ENCODE measurements at places on chromosomes 3 and 15.

DNA sequence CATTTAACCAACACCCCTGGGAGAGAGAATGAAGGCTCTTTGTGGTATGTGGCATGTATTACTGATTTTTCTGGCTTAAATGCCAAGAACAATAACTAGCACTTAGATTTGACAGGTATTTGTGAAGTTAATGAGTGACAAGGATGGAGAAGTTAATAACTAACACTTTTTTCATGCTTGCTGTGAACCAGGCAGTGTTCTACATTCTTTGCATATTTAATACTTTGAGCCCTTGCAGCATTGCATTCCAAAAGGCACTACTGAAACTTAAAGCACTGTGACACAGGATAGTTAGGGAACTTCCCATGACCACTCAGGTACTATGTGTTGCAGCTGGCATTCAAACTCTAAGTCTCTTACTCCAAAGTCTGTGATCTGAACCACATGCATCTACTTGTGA, 650.6 kb downstream of the ZPLD1 start:
- no peak for DNase-seq

DNA sequence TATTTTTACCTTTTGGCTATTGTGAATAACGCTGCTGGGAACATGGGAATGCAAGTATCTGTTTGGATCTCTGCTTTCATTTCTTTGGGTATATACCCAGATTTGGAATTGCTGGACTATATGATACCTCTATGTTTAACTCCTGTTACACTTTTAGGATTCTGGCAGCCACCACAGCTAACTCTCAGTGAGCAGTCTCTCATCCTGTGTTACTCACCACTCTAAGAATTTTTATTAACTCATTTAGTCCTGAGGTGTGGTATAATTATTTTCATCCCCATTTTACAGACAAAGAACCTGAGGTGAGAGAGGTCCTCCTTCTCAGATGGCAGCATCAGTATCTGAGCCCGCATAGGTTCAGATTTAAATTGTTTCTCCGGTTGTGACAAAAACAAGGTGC, 1.1 kb downstream of the SPATA12 start:
- no peak for DNase-seq

- no peak for DNase-seq
These were observed 13.3 kb upstream of the GREM1 start for GRCh38 chr15:32704395-32704981.

GRCh38 chr15:63764124-63764803, 69.5 kb downstream of the HERC1 start:
- no peak for DNase-seq

DNA sequence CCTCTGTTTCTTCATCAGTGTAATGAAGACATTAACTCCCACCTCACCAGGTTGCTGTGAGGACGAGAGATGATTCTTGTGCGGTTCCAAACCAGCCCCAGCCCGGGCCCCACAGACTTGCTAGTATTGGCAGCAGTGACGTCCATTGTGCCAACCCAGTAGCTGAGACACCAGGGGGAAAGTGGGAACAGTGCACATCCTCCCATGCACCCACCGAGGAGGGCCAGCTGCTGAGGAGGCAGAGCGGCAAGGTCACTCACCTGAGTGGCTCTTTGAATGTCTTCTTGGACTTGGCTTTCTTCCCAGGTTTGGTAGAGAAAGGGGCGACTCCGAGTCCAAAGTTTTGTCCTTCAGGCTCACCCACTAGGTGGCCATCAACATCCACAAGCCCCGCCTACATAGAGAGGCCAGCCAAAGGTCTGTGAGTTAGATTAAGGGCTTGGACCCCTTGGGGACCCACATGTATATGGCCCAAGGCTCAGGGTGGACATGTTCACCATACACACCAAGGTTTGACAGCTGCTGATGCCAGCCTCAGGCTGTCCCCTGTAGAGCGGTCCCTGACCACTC, 38.0 kb downstream of the KIF9 start:
- no peak for DNase-seq

DNA sequence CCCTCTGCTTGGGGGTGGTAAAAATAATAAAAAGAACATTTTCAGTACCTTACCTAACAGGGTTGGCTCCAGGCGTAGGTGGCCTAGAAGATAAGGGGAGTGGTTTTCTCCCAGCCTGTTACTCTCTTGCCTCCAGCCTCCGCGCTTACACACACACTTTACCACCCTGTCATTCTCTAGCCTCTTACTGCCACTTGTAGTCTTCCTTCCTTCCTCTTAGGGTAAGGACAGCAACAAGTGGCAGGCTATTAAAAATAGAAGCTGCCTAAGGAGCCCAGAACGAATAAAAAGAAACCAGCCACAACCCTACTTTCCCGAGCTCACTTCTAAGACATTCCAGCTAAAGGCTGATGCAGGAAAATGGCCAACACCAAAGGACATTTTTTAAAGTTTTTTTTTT, 9.6 kb upstream of the LIPH start:
- DNase-seq, result no peak

GRCh38 chr15:80985981-80986380, 3.6 kb downstream of the MESD start:
- no peak for DNase-seq

GRCh38 chr15:36591536-36592411, 12.3 kb downstream of the CDIN1 start:
- no peak for DNase-seq

- no peak for DNase-seq
These were observed 5.5 kb upstream of the RTF1 start for GRCh38 chr15:41411441-41411840.

GRCh38 chr3:57718118-57718517, 25.2 kb upstream of the DENND6A start:
- no peak for DNase-seq

DNA sequence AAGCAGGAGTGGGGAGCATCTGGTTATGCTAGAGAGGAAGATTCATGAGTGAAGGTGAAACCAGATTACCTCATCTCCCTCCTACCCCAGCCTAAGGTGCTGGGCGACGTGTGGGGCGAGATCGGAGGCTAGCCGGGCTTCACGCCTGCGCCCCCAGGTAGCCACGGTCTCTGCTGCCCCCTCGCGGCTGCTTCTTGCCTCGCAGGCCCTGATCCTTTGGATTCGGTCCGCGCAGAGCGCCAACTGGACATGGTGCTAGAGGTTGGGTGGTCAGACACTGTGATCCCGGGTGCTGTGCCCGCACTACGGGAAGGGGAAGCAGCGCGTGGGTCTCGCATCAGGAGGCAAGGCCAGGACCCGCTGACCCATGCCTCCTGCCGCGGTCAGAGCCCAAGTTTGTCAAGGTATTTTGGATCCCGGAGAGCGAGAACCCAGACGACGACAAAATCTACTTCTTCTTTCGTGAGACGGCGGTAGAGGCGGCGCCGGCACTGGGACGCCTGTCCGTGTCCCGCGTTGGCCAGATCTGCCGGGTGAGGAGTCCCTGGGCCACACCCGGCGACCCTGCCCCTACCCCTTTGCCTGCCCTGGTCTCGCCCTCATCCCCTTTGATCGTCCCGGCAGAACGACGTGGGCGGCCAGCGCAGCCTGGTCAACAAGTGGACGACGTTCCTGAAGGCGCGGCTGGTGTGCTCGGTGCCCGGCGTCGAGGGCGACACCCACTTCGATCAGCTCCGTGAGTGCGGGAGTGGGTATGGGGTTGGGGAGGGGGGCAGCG, 4.2 kb downstream of the SEMA3B start:
- DNase-seq, result no peak

DNA sequence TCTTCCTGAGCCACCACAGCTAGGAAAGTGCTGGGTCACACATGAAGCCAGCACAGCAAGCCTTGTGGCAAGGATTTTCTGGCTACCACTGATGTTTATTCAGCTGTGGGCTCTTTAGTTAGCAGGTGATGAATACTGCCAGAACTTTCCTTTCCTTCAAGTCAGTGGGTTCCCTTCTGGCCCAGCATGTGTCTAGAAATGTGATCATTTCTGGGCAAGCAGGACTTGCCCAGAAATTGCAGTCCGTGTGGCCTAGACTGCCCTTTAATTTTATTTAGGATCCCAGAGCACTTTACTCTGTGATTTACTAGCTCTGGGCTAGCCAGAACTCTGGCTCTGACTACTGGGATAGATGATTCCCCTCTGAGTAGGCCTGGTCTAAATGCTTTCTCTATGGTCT, 397.5 kb downstream of the ZIC4 start:
- no peak for DNase-seq

GRCh38 chr3:129824926-129825541, 68.5 kb downstream of the TMCC1 start:
- no peak for DNase-seq

DNA sequence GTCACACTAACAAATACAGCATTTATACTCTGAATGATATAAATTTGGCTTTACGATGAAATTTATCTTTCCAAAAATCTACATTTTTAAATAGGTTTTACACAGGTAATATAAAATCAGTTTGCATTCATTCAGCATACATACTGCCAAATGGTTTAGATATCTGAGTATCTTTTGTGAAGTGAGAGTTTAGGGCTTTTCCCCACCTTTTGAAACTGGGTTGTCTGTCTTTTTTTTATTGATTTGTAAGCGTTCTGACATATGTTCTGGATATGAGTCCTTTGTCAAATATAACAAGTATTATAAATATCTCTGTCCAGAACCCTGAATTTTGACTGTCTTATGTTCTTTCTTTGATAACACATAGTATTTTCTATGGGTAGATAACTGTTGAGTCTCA, 42.4 kb downstream of the GABPB1 start:
- no peak for DNase-seq

DNA sequence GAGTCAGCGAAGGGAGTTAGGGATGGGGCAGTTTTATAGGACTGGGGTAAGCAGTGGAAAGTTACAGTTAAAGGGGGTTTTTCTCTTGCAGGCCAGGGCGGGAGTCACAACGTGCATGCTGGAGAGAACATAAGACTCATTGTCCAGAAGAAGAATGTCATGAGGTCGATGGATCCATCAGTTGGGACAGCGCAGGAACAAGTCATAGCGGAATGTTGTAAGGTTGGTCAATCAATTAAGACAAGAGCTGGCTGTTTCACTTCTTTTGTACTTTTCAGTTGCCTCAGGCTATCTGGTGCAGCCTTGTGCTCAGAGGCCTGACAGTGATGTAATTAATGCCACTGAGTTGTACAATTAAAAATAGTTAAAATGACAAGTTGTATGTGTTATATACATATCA, 165.6 kb downstream of the OCA2 start:
- no peak for DNase-seq

- no peak for DNase-seq
These were observed 10.0 kb downstream of the WWTR1 start for GRCh38 chr3:149647812-149648211.

GRCh38 chr3:127183931-127184869, 8.7 kb upstream of the PRR23E start:
- no peak for DNase-seq

DNA sequence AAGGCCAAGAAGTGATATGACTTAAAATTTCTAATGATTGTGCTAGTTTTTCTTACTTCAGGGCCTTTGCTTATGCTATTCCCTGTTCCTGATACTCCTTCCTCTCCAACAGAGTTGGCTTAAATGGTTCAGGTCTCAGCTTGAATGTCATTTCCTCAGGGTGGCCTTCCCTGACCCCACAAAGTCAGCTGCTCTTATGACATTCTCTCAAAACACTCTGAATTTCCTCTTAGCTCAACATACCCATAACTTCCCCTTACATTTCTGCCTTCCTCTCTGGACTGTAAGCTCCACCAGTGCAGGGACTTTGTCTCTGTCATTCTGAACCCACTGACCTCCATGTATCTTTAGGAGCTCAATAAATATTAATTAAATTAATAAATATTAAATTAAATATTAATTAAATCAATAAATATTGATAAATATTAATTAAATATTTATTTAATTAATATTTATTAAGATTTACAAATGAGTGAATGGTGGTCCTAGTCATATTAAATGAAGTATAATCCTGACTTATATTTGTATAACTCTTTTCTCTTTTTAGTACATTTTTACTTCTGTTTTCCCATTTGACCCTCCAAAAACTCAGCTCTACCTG, 17.9 kb upstream of the TMCC1 start:
- DNase-seq, result no peak

DNA sequence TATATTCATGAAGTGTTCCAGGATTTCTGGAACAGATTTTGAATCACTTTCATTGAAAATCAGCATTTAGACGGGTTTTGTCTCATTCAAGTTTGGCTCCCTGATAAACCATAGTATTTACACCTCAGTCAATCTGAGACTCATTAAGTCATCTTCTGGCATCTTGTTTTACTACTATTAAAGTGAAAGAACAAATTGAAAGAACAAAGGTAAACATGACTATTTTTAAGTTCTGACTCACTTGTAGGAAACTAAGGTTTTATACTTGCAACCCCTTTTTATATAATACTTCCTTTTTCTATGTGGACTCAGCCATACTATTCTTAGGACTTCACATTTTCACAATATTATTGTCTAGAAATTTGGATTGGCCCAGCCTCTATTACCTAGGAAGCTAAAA, 854.4 kb downstream of the SQOR start:
- DNase-seq, result no peak

DNA sequence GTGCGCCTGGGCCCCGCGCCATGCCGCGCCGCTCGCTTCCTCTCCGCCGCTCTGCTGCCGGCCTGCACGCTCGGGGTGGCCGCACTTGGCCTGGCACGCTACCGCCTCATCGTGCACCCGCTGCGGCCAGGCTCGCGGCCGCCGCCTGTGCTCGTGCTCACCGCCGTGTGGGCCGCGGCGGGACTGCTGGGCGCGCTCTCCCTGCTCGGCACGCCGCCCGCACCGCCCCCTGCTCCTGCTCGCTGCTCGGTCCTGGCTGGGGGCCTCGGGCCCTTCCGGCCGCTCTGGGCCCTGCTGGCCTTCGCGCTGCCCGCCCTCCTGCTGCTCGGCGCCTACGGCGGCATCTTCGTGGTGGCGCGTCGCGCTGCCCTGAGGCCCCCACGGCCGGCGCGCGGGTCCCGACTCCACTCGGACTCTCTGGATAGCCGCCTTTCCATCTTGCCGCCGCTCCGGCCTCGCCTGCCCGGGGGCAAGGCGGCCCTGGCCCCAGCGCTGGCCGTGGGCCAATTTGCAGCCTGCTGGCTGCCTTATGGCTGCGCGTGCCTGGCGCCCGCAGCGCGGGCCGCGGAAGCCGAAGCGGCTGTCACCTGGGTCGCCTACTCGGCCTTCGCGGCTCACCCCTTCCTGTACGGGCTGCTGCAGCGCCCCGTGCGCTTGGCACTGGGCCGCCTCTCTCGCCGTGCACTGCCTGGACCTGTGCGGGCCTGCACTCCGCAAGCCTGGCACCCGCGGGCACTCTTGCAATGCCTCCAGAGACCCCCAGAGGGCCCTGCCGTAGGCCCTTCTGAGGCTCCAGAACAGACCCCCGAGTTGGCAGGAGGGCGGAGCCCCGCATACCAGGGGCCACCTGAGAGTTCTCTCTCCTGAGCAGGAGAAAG, 951 bp downstream of the GPR62 start:
- DNase-seq, result no peak

DNA sequence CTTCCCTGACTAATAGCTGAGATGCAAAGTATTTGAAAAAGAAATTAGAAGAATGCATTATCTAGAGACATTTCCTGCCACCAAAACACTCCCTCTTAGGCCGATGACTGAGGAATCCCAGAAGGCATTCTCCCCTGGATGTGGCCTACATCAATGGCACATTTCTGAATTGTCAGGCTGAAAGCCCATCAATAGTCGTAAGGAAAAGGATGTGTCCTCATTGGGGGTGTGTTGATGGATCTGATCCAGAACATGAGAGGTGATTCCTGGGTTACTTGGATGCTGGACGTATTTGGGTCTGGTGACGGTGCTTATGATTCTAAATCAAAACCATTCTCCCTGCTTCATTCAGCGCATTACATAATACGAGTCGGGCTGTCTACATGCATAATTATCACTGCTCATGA, 216.9 kb upstream of the CDIN1 start:
- no peak for DNase-seq
